ENCODE measurements at places on chromosomes 7 and 10.

DNA sequence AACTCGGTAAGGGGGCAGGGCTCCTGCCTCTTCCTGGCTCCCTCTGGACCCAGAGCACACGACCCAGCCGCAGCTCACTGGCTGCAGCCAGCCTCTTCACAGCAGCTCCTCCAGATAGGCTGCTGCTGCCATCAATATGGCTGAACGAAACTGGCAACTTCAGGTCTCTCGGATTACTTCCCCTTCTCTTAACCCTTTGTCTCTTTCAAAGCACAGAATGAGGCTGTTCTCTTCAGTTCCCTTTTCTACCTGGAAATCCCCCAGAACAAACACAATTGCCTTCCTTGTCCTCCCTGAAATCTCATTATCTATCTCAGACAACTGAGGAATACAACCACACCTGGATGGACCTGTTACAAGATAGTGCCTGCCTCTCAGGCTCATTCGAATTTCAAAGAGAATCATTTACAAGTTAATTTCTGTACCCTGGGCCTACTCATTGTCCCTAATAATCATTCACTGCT, 193.4 kb upstream of the MBL2 start:
- no peak for DNase-seq

- no peak for DNase-seq
Measured at GRCh38 chr7:108008240-108008639, 5.3 kb upstream of the LAMB1 start.

GRCh38 chr7:96823274-96823673, 113.6 kb upstream of the SEM1 start:
- DNase-seq = no peak

DNA sequence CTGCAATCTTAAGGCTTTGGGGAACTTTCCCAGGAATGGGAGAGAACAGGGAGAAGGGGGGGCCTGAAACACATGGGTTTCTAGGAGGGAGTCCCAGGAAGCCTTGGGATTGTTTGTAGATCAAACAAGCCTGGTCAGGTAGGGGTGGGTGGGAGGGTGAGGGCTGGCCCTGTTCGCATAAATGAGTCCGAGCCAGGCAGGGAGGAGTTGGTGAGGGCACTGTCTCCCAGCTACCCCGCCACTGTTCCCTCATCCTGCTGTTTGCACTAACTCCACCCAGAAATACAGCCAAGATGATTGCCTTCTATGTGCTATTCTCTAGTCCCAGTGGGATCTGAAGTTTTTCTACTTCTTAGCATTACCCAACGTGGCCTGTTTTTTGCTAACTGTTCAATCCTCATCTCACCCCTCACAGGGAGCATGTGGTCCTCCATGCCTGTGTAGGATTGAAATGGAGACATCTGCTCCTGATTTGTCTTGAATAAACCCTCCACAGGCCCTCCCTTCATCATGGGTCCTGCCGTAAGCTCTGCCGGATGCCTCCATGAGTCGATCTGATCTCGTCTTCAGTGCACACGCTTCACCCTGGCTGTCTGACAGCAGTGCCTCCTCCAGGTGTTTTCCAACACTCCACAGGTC, 257.0 kb downstream of the COBL start:
- DNase-seq = no peak

- no peak for DNase-seq
Measured at GRCh38 chr10:69474742-69475432, 23.6 kb downstream of the TSPAN15 start.

DNA sequence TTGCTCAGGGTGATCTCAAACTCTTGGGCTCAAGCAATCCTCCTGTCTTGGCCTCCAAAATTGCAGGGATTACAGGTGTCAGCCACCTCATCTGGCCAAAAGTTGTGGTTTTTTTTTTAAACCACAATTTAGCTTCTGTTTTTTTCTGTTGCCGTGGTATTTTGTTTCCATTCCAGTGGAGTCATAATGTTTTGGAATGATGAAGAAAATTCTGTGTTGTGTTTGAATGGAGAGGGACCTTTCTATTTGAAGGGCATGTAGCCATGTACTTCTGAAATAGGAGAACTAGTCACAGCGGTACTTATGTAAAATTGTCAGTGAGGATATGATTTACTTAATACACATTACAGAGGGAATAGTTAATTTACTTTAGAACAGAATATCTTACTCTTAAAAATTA, 201.3 kb downstream of the ARL4A start:
- DNase-seq = no peak

DNA sequence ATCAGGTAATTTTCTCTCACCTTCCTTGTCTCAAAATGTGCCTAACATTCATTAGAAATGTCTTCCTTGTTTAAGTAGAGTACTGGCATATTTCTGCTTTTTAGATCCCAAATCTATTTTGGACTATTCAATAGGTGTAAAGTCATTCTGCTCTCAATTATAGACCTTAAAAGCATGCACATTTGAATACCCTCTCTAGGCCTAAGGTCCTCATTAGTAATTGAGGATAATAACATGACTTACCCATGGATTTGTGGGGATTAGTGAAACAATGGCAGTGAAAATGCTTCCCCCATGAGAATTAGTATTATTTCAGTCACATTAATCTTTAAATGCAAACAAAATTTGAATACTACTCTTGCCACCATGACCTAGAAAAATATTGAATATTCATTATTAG, 1073.0 kb upstream of the CELF2 start:
- DNase-seq = no peak

DNA sequence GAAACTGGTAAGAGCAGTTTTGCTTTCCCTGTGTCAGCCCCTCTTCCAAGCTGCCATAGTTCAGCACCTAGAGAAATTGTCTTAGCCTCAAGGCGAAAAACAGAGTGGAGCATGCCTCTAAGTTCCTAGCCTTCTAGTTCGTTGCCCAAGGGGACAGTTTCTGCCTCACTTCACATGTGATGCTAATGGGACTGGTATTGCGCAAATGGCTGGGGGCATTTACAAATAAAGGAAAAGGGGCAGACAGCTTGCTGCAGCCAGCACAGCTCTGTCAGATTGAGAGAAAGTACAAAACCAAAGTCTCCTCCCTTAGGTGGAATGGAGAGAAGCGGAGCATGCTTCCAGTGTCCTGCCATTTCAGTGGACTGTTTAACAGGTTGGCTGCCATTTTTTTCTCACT, 567.7 kb downstream of the ETV1 start:
- DNase-seq = no peak

GRCh38 chr7:70380421-70381015, 751.4 kb upstream of the GALNT17 start:
- no peak for DNase-seq

DNA sequence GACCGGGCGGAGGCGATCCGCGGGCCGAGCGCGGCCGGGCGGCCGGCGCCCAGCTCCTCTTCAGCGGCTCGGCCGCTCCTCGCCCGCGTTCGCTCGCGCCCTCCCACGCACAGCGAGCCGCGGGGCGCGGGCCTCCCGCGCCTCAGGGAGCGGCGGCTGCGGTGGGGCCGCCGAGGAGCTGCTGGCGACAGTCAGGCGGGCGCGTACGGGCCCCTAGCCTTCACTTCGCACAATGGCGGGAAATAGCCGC, at the start of gene MCMBP:
TSS of gene MCMBP (minus strand) at position 234 of the 250 bp plus-strand sequence. CDS start 259 bp downstream, outside the sequence.
- DNase-seq = no peak

DNA sequence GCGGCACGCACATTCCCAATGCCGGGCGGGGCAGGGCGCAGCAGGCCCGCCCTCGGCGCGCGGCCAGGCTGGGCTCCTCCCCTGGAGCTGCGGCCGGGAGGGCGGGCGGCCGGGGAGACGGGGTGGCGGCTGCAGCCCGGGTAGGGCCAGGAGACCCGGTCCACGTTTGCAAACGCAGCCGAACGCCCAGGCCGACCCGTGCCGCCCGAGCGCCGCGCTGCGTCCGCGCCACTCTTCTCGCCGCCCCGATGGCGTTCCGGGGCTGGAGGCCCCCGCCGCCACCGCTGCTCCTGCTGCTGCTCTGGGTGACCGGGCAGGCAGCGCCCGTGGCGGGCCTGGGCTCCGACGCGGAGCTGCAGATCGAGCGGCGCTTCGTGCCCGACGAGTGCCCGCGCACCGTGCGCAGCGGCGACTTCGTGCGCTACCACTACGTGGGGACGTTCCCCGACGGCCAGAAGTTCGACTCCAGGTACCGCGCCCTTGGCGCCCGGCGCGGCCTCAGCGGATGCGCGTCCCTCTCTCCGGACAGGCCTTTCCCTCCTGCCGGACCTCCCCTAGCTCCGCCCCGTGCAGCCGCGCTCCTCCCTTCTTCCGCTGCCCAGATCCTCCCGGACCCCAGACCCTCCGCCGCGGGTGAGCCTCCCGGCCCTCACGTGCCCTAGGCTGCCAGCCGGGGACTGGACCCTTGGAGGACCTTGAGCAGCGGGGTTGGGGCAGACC, at the start of gene FKBP9:
TSS of gene FKBP9 (plus strand) at position 115 of the 720 bp plus-strand sequence. CDS start at position 249, 134 bp downstream.
- no peak for DNase-seq

DNA sequence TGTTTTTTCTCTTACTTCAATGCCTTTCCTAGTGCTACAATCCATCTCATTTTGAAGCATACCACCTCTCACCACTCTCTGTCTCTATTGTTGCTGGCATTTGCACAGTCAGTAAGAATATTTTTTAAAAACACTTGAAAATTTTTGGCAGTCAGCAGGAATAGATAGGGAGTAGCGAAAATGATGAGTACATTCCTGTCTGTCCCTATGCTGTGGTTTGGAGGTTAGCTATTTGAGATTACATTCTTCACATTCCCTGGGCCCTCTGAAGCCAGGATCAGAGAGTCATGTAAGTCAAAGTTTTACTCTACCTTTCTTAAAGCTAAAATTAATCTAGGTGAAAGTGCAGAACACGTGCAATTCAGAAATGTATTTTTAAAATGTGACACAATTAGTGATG, 53.0 kb upstream of the MAGI2 start:
- no peak for DNase-seq

DNA sequence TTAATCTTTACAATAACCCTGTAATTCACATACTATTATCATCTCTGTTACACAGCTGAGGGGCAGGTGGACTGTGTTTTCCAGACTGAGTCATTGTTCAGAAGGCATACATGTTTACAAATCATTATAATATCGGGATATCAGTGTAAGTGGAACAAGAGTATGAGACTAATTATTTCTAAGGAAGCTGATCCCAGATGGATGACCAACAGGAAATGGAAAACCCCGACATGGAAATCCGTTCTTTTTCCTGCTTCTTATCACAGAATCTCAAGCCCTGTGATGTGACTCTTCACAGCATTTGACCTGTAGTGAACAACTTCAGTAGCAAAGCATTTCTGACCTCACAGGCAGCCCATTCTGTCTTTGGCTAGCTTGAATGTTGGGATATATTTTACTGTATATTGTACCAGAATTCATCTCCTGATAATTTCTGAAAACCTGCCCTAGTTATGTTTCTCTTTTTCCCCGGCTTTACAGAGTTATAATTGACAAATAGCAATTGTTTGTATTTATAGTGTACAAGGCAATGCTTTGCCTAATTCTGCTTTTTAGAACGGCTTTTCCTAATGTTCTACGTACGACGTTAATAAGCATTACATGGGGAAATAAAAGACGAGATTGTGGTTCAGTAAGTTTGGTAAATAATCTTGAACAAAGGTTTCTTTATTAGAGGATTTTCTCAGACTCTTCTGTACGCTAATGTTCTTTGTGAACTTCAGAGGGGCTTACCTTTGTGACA, 78.6 kb upstream of the SYPL1 start:
- DNase-seq = no peak

DNA sequence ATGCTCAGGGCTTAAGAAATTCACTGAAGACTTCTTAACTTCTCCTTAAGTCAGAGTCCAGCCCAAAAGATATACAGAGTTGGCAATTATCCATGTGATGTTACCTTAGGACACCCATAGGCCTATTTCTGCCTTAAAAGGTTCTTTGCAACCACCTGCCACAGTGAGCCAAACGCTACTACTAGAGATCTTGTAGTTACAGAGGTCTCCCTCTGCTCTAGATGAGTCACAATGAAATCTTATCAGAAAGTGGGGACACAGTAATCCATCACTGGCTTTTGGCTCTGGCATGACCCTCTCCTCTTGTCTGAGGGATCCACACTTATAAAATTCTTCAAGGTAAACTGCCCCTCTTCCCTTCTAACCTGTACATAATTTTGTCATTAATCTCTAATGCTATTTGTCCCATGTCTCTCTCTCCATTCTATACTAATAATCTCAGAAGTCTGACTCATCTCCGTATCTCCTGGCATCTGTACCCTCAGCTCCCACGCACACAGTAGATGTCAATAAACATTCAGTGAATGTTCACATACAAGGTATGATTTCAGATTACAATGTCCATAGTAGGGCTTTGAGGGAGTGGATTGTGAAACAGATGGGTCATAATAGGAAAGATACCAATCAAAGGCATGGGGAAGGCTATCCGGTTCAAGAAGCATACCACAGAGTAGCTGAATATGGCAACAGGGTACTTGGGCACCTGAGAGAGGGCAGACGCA, 112.1 kb downstream of the SGMS1 start:
- DNase-seq = no peak

GRCh38 chr10:127734753-127735152, 2.2 kb upstream of the FOXI2 start:
- no peak for DNase-seq

DNA sequence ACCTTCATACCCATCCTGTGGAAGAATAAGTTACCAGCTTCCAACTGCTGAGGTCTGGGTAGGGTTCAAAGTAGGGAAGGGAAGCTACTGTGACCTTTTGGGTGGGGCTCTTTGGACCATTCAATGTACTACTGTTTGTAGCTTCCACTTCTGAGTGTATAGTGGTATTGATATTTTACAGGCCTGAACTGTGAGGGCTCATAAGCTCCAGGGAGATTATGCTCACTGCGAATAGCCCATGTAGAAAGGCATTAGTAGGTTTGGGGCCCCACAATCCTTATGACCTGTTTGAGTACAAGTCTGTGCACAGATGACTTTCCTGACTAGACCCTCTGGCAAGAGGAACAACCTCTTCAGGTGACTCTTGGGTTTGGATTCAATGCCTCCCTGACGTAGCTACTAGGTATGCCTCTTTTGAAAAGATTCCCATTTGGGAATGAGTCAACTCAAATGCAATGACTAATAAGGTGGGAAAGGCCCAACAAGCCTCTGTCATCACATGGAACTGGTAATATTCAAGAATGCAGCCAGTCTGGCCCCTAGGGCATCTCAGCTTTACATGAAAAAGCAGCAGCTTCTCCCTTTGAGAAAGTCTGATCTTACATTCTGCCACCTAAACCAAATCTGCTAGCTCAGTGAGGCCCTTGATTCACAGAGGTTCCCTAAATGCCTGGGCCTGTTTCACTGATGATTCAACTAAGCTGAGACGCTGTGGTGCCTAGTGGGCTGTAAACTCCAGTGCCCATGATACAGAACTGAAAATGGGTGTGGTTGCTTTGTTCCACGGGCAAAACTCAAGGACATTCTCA, 79.8 kb downstream of the ABI1 start:
- no peak for DNase-seq

GRCh38 chr10:111079781-111080180, 3.0 kb downstream of the ADRA2A start:
- DNase-seq = no peak

DNA sequence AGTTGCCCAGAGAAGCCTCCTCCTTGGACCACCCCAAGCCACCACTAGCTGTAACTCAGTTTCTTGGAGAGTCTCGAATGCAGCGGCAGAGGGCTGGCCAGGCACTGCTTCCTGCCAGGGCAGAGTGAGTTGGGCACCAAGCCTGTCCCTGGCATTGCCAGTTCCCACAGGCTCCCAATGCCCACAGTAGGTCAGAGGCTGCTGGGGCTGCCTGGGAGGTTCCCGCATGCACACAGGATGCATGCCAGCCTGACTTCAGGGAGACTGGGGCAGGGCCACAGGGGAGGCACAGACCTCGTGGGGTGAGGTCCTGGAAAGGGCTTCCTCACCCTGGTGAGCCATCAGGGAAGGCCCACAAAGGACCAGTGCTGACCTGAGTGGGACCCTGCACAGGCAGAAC, 152.8 kb downstream of the ZNF248 start:
- no peak for DNase-seq

- DNase-seq = no peak
Measured at GRCh38 chr7:6221340-6222319, 50.8 kb downstream of the CYTH3 start.

- no peak for DNase-seq
Measured at GRCh38 chr10:80281784-80282765, 7.4 kb downstream of the MAT1A start.
